K562 (cell line): ENCODE measurements at places on chromosomes 16 and 17. TPM values are rescaled to one million over a fixed set of nuclear protein-coding genes. Genes with fewer than 3 reads are reported as not detected.

- H3K4me1 ChIP-seq: no peaks in the 10 kb centered on the region; the same call in 2 of the 3 replicates
- no peak overlapping the region for H3K27ac ChIP-seq
- no peak for DNase-seq
- no peak overlapping the region for H3K4me3 ChIP-seq
- H3K36me3 ChIP-seq: peaks cover 14% of the 10 kb centered on the region; the same call in 2 of the 3 replicates
These were observed 9.2 kb upstream of the NAT9 start for GRCh38 chr17:74785096-74785980.

DNA sequence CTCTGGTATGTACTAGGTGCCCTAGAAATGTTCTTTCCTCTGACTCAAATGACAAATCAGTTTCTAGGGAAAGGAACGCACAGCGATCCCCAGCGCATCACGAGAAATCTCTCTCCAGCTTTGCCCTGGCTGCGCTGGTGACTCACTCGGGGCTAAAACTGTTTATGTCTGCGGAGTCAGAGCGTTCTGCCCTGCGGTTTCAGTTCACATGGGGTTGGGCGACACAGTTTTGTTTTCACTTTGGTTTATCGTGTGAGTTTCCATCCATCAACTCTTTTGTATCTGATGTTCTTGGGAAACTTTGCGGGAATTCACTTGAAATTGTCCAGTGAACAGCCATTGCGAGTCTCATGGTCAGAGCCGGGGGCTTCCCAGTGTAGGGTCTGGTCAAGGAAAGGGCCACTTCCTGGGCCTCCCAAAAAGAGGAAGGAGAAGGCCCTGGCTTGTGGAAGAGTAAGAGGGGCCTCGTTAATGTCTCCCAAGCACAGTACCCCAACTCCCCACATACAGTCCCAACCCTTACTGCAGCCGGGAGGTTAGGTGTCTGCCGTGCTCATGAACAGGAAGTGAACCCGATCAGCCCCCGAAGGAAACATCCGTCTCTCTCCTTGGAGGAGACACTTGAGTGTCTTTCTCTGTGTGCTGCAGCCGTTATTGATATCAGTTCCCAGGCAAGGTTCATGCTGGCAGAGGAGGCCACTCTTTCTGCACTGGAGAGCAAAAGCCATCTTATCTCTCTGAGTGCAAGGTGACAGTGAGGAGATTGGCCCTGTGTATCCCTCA lies 643.2 kb downstream of the WWOX start:
- peaks cover 2% of the 10 kb centered on the region; the same call in 2 of the 3 replicates for H3K4me1 ChIP-seq
- peak overlapping the region; percentile 45 for H3K27ac ChIP-seq
- H3K36me3 ChIP-seq: no peaks in the 10 kb centered on the region
- H3K27me3 ChIP-seq: no peaks in the 10 kb centered on the region
- H3K4me3 ChIP-seq: peak overlapping the region; percentile 10; the same call in 1 of the 2 replicates

GRCh38 chr16:49491771-49492761 lies 118.5 kb downstream of the C16orf78 start:
- no peak overlapping the region for H3K4me3 ChIP-seq
- peaks cover 14% of the 10 kb centered on the region; the same call in 1 of the 2 replicates for H3K4me1 ChIP-seq
- peaks cover 38% of the 10 kb centered on the region for H3K27me3 ChIP-seq
- peak; percentile 86 for DNase-seq
- H3K36me3 ChIP-seq: no peaks in the 10 kb centered on the region
- H3K27ac ChIP-seq: no peak overlapping the region

DNA sequence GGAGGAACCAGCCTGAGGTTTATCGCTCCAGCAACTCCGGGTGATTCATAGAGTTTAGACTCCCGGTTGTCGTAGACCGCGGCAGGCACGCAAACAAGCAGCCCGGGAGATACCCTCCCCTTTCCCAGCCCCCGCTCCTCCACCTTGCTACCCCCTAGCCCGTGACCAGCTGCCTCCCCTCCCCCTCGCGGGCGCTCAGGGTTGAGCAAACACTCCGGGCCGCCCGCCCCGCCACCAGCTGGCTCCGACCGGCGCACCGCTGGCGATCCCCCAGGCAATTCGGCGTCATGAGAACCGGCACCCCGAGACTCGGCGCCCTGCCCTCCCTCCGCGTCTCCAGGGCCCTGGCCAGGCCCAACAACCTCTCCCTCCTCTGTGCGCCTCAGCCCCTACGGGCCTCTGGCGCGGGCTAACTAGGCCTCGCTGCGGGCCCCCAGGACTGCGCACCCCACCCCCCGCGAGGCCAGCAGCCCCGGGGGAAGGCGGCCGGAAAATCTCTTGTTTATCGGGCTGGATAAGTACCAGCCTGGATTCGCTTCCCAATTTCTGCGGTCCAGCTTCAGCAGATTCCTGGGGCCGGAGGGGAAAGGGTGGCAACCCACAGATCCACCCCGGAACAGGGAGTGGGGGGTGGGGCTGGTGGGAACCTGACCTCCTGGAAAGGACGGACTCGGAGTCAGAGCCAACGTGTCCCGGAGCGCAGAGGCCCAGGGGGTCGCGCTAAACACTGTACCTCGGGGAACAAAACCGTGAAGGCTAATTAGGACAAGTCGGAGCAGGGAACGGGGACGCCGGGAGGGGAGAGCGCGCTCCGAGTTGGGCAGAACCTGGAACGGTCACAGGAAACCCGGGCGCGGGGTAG lies 951 bp upstream of the GPRC5C start:
- H3K36me3 ChIP-seq: no peaks in the 10 kb centered on the region
- peaks cover 22% of the 10 kb centered on the region for H3K4me1 ChIP-seq
- H3K4me3 ChIP-seq: peak overlapping the region; percentile 17
- DNase-seq: peak; percentile 71
- peaks cover 2% of the 10 kb centered on the region; the same call in 2 of the 3 replicates for H3K27me3 ChIP-seq
- H3K27ac ChIP-seq: peak overlapping the region; percentile 53; the same call in 2 of the 3 replicates

DNA sequence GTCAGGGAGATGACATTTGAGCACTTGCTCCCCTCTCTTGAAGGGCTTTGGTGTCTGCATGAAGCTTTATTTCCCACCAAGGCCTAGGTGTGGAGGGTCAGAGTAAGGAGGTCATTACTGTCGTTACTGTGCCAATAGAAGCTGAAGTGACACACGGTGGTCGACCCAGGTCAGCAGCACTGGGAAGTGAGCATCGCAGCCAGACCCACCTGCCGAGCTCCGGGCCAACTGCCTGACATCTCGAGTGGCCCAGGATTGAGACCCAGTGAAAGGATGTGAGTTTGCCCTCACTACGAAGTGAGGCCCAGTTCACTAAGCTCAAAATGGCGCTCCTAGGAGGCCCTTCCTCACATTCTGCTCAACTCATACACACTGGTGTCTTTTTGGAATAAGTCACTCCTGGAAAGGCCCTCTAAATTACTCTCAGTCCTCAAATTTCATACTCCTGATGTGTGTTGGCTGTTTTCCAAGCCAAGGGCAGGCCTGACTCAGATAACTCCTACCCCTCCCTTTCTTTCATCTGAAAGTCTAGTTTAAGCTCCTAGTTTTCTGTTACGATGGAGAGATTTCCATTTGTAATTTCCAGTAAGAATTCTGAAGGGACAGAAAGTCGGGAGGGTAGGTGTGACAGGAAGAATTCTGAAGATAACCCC lies 200.4 kb downstream of the LGALS9B start:
- DNase-seq: peak; percentile 75
- peak overlapping the region; percentile 46; the same call in 1 of the 3 replicates for H3K27ac ChIP-seq
- H3K4me3 ChIP-seq: no peak overlapping the region
- no peaks in the 10 kb centered on the region for H3K27me3 ChIP-seq
- peaks cover 4% of the 10 kb centered on the region for H3K4me1 ChIP-seq

DNA sequence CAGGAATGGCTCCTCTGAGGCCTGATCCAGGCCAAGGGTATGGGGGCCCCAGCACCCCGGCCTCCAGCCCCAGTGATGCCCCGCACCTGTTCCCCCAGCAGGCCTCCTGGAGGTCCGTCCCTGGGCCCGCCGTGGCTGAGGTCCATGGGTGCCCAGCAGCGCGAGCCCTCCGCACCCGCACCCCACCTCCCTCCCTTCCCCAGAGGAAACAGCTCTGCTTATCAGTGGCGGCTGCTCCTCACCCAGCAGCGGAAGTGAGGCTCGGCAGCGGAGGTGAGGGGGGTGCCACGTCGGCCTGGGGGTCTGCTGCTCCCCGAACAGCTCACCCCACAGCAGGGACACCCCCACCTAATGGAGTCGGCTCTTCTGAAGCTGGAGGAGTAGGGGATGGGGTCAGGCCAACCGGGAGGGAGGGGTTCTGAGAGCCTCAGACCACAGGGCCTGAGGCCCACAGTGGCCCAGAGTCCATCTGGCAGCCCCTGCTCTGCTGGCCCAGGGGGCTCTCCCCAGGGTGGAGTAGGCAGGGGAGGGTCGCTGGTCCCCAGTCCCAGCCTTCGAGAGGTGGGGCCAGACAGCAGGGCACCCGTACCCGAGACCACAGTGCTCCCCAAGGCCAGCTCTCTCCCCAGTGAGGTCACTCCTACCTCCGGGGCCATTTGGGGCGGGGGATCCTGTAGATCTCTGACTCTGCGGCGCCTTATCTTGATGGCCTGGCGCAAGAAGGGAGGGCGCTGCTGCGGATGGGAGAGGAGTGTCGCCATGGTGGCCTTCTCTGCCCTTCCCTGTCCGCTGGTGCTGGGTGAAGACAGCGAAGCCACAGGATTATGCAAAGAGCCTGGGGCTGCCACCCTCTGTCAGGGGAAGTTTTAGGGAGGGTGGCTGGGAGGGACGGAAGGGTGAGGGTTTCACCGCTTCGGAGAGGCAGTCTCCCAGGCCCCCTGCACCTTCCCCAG lies at the start of gene UNC13D:
UNC13D (minus strand) TSS at position 828 of the 953 bp plus-strand sequence; CDS start at position 761, 67 bp downstream.
- H3K4me3 ChIP-seq: peak within 1 kb of the TSS; percentile 69
- peaks cover 61% of the 10 kb centered on the region for H3K36me3 ChIP-seq
- peak; percentile 81 for DNase-seq
- no peaks in the 10 kb centered on the region for H3K27me3 ChIP-seq

- H3K36me3 ChIP-seq: no peaks in the 10 kb centered on the region
- no peak overlapping the region for H3K4me3 ChIP-seq
- no peaks in the 10 kb centered on the region for H3K4me1 ChIP-seq
- DNase-seq: no peak
- H3K27ac ChIP-seq: no peak overlapping the region
These were observed 19.8 kb upstream of the MARCHF10 start for GRCh38 chr17:62827746-62828485.

- H3K27me3 ChIP-seq: peaks cover 67% of the 10 kb centered on the region
- H3K36me3 ChIP-seq: no peaks in the 10 kb centered on the region
- H3K4me1 ChIP-seq: peaks cover 5% of the 10 kb centered on the region
These were observed 14.9 kb downstream of the C17orf50 start for GRCh38 chr17:35775583-35775982.

GRCh38 chr17:68346448-68346847 lies 55.2 kb downstream of the ARSG start:
- H3K27me3 ChIP-seq: peaks cover 69% of the 10 kb centered on the region
- H3K36me3 ChIP-seq: no peaks in the 10 kb centered on the region
- H3K4me1 ChIP-seq: no peaks in the 10 kb centered on the region
- no peak overlapping the region for H3K27ac ChIP-seq
- no peak overlapping the region for H3K4me3 ChIP-seq

DNA sequence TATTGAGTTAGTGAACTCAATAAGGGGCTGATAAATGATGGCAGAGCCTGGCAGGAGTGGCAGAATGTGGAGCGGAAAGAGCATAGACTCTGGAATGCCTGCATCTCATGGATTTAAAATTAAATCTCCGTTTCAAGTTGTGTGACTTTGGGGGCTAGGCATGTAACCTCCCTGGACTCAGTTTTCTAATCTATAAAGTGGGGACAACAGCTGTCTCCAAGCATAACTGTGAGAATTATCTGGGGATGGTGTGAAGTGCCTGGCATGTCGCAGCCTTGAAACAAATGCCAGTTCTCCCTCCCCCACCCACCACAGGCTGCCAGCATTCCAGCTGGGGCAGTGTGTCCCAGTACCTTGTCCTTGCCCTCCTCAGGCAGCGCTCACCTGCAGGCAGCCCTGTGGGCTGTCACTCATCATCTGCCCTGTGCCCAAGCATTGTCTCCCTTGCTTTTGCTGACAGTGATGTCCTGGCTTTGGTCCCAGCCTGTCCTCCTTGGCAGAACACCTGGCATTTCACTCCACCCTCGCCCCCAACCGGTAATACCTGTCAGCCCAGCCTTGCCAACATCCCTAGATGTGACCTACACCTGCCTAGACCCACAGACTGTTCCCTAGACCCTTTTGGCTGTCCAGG lies 129.6 kb downstream of the MRM1 start:
- no peaks in the 10 kb centered on the region for H3K27me3 ChIP-seq
- no peak for DNase-seq
- H3K4me1 ChIP-seq: peaks cover 38% of the 10 kb centered on the region

DNA sequence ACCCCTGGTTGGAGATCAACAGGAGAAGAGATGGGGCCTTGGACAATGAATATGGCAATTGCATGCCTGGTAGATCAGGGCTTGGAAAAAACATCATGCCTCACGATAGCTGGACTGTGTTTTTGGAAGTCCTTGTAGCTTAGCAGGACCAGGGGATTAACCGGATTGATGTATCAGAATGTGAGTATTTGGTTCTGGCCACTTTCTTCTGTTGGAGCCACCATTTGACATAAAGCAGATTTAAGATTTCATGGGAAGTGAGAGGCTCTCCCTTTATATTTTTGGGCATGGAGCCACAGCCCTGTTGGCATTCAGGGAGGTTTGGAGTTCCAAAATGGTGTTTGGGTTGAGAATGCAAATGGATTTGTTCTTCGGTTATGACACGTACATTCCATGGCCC lies 424.7 kb upstream of the MAF start:
- no peak for DNase-seq
- H3K4me1 ChIP-seq: peaks cover 5% of the 10 kb centered on the region

DNA sequence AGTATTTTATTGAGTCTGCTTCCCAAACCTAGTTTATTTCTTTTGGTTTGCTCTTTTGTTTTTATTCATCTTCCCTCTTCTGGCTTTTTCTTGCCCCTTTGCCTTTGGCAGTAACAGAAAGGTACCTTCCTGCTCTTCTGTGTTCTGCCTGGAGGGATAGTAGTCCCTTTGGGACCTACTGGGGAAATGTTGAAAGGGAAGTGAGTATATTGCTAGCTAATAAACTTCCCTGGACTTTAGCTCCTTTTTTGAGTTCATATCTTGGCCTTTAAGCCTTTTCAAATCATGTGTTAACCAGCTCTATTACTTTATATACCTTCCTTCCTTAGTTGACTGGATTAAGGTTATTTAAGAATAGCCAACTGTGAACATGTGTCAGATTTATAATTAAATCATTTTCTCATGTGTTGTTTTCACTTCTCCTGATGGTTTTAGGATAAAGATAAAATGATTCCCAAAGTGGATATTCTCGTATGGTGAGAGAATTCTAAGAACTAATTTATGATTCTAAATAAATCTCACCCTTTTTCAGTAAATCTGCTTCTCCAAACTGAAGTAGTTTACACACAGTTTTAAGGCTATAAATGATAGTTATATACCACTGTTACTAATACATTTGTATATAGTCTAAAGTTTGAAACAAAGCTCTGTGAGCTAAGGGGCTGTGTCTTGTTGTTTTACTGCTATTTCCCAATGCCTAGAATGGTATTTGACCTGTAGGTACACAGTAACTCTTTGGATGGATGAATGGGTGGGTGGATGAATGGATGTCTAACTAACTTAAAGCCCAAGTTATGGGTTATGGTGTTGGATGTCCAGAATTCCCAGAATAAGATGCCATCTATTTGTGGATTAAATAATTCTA lies 45.7 kb downstream of the OMG start:
- no peaks in the 10 kb centered on the region for H3K27me3 ChIP-seq
- H3K4me3 ChIP-seq: no peak overlapping the region
- H3K27ac ChIP-seq: no peak overlapping the region
- no peaks in the 10 kb centered on the region for H3K4me1 ChIP-seq
- DNase-seq: no peak

- H3K4me3 ChIP-seq: no peak overlapping the region
- H3K27me3 ChIP-seq: no peaks in the 10 kb centered on the region
- DNase-seq: no peak
- no peaks in the 10 kb centered on the region for H3K4me1 ChIP-seq
- no peak overlapping the region for H3K27ac ChIP-seq
These were observed 12.0 kb downstream of the SP2 start for GRCh38 chr17:47907932-47908562.

DCAKD gene
- total RNA-seq: 35.5 and 39.8 TPM in 2 replicates

HS3ST3B1 gene
- total RNA-seq: 12.9 and 13.0 TPM in 2 replicates

CRYBA1 gene
- total RNA-seq: not detected in 2 replicates

CCL4L2 gene
- 0.38 and 0.42 TPM in 2 replicates for total RNA-seq

ASGR2 gene
- 0.29 TPM in 1 of 2 replicates, not detected in the other for total RNA-seq

AKAP1 gene
- 40.7 and 44.9 TPM in 2 replicates for total RNA-seq

ARHGAP23 gene
- total RNA-seq: 1.4 and 2.7 TPM in 2 replicates
